Thymus (tissue), 14 donors: ENCODE measurements at places on chromosomes 1 and 21. TPM values are rescaled to one million over a fixed set of nuclear protein-coding genes. Genes with fewer than 3 reads are reported as not detected.

DNA sequence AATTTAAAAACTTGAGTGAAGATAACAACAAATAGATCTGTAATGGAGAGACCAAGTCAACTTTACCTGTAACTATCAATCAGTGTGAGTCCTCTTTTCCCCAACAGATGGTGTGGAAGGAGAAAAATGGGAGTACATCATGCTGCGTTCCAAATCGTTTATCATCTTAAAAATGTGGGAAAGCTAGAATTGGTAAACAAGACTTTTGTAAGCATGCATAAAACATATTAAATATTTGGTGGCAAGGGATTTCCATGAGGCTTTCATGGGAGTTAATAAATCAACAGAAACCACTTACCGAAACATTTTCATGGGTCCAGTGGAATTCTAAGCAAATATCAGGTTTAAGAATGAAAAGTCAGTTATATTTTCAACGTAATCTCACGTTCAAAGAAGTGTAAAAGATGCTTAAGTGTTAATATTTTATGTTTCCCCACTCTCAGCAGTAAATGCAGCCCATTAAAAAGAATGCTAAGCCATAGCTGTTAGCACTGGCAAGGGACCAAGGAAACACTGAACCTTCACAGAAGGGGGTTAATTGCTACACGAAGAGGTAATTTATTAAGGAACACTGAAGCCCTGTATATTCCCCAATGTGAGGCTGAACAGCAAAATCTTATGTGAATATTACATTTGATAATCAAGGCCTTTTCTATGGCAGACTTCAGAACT lies 117.0 kb downstream of the ZC3H11B start:
- no peak for DNase-seq

GRCh38 chr21:36487641-36488307 lies 7.9 kb upstream of the CLDN14 start:
- DNase-seq, result no peak

DNA sequence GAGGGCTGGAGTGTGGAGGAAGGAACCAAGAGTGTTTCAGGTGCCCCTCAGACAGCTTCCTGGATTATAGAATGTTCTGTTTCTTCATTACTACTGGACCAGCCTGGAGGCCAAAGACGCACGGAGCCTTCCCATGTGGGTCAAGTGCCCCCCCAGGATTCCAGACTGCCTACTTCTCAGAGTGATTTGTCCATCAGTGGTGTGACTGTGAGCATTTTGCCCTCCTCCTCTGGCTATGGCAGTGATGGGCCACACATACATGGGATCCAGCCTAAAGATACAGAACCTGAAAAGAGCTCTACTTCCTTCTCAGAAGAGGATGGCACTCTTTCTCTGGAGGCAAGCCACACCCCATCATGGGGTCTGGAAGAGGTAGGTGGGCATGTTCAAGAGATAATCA lies 64.9 kb downstream of the MACF1 start:
- DNase-seq, result no peak

DNA sequence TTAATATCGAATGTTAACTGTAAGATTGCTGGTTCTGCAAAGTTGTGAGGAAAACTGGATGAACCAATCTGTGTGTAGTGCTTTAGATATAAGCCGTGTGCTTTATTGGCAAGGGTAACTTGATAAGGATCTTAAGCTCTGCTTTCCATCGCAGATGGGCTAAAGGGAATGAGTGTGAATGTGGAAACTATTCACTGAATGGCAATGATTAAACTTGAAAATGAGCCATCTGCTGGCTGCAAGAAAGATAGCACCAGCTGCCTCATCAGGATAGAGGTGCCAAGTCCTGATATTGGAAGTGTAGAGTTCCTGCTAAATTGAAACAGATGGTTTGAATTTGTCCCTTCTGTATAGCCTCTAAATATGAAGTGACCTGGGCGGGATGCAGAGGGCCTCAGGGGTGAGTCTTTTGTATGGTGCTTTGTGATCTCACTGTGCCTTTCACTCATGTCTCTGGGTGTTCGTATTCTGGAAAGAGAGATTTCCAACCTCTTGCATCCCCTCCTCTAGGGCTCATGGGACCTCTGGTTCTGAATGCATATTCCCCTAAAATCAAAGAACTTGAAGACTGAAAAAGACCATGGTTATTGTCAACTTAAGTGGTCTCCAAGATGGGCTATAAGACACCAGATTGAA lies 9.2 kb downstream of the FCRL3 start:
- no peak for DNase-seq

- no peak for DNase-seq
Observed at GRCh38 chr1:222912730-222913129, 97.9 kb downstream of the DISP1 start.

DNA sequence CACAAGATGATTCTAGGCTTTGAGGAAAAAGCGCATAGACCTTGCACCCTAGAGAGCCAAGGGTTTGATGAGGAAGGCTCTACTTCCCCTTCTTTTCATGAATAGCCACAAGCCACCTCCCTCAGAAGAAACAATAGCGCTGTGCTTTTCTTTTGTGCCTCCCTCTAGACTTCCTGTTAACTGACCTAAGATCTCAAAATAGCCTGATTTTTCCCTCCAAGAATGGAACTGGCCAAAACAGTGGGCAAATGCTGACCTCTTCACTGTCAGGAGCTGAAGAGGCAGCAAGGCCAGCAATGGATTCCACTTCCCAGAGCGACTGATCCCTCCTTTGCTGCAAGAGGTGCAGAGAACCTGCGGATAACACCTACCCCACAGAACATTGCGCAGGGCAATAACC lies 362.8 kb downstream of the KCNH1 start:
- DNase-seq, result no peak

The TNFRSF9 gene
- total RNA-seq, result 9.0 TPM

The GPR137B gene
- total RNA-seq, result 4.2 TPM

The UBE2U gene
- not detected for total RNA-seq

The CALML6 gene
- total RNA-seq, result 0.47 TPM

The TCHH gene
- total RNA-seq, result 0.05 TPM

The TMEM269 gene
- 0.05 TPM for total RNA-seq
